NCI-H187 treated with DMSO at 0.1 percent for 48 hours (cell line): ENCODE measurements at places on chromosomes 12 and 14.

DNA sequence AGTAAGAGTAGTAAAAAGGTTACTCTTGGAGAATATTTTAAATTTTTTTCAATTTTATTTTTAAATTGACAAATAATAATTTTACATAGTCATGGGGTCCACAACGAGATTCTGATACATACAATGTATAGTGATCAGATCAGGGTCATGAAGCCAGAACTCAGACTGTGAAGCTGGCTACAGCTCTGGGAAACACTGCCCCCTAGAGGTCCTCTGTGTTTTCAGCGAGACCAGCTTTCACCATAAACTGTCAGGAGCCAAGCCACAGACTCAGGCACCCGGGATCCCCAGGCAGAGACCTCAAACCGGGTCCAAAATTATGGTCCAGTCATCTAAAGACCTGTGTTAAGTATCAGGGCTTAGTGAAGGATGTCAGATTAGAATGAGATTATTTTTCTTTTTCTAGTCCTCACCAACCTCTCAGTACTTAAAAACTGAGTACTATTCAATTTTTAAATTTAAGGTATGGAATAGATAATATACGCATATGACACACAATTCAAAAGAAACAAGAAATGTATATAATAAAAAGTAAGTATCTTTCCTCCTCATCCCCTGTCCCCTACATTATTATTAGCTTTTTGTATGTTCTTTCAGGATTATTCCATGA, 397.1 kb downstream of the MDGA2 start:
- peak; percentile 5 for DNase-seq

- no peak for DNase-seq
Measured at GRCh38 chr12:7892186-7892980, 19.7 kb upstream of the SLC2A14 start.

- no peak for DNase-seq
Measured at GRCh38 chr14:20180486-20180885, 10.2 kb upstream of the OR11G2 start.

DNA sequence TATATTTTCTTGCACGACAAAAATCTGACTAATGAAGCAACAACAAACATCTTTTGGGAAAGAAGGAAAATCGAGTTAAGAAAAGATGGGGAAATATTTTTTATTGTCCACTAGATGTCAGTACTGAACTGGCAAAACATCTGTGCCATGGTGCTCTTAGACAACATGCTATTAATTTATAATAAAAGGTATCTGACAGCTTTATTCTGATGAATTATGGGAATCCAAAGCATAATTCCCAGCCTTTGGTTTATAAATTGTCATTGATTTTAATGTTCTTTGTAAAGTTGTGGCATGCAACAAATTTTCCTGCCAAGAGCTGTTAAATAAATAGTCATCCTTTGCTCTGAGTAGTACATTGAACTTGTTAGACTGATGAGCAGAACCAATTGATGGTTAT, 231.2 kb downstream of the ETNK1 start:
- DNase-seq = peak; percentile 11

- DNase-seq = no peak
Measured at GRCh38 chr14:95392841-95393240, 73.1 kb upstream of the CLMN start.

DNA sequence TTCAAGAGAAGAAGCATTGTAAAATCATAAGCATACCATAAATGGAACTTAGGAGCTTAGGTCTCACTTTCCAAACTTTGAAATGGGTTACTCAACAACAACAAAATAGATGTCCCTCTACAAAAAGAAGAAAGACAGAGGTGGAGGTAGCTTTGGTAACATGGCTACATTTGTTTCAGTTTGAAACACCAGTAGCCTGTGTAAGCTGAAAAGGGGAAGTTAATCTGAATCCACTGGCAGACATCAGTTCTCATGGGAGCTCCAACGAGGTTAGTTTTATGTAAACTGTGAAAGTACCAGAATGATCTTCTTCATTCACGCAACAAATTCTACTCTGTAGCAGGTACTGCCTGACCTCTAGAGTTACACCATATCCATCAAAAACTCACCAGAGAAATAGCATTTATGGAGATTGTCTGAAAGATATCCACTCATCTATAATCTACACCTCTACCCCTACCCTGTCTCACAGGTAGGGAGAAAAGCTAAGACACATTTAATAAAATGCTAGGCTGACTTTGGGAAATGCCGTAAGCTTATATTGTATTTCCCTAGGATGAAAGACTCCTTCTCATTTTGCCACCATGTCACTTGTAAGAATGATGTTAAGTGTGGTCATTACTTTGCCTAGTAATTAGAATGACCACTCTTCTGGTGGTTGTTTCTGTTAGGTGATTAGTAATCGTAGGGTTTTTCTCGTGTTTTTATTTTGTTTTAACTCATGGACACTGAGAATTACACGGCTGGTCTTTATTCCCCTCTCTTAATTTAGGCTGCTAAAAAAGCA, 224.1 kb downstream of the ASCL1 start:
- no peak for DNase-seq

DNA sequence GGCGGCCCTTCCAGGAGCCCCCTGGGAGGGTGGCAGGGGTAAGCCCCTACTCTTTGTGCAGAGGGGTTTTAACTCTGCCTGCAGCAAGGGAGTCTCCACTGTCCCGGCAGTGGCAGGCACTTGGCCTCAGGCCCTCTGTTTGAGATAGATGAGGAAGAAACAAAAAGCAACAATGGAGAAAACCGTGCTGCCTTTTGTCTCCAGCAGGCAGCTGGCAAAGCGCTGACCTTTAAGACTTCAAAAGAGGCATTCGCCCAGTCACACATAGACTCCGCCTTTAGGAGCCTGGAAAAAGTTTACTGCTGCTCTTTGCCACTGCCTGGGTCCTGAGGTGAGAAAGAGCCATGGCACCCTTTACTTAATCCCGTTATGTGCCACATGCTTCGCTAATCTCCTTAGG, 158.2 kb upstream of the NTF3 start:
- DNase-seq = no peak

DNA sequence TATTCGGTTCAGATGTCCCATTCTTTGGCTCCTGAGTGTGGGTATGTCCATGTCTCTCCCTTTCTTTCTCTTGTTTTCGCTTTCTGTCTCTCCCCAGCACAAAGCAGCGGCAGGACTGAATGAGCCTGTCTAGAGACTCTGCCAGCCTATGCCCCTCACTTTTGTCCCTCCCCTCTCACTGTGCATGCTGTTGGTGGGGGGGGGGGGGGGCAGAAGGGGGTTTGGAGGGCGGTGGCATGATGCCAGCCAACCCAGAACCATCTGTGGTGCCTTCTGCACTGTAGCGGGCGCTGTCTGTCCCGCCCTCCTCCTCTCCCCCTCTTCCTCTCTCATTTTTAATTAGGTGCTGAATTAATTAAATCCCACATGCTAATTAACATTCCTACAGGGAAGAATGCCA, 17.7 kb downstream of the NGDN start:
- no peak for DNase-seq

DNA sequence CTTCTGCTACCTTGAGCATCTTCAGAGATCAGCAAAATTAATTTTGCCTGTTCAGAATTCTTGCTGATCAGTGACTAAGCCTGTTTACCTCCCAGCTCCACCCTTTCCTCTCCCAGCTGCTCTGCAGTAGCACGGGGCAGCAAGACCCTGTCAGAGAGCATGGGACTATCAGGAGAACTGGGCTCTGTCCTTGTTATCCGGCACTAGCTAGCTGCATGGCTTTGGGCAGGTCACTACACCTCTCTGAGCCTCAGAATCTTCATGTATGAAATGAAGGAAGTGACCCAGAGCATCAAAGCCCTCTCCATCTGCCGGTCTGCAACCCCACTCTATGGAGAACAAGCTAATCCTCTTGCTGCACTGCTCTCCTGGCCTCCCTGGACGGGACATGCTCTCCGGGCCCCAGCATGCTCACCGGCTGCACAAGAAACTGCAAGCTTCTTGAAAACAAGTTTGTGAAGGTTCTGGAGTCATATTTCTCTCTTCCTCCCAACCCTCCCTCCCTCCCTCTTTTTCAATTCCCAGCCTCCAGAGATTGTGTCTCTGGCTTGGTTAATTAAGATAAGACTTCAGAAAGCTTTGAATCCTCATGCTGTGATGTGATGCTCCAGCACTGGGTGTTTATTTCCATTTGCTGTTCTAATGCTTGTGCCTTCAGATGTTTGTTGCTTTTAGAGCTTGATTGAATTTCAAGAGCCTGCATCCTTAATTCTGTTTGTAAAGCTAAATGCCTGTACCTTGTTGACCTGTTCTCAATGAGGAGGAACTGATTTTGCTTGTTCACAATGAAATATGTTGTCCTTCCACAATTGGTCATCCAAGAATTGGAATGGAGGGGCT, 101.1 kb downstream of the CRACR2A start:
- no peak for DNase-seq

DNA sequence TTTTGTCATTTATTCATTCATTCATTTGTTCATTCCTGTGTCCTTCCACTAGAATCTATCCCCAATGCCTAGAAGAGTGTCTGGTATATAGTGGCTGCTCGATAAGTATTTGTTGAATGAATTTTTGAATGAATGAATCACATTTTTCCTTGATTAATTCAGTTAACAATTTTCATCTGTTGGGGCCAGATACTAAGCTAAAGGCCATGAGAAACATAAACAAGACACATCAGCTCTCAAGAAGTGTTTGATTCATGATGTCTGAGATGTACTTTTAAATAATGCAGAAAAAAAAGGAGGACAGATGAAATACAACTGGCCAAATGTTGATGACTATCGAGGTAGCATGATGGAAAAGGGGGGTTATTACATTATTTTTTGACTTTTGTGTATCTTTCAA, 48.1 kb upstream of the TMED10 start:
- no peak for DNase-seq

DNA sequence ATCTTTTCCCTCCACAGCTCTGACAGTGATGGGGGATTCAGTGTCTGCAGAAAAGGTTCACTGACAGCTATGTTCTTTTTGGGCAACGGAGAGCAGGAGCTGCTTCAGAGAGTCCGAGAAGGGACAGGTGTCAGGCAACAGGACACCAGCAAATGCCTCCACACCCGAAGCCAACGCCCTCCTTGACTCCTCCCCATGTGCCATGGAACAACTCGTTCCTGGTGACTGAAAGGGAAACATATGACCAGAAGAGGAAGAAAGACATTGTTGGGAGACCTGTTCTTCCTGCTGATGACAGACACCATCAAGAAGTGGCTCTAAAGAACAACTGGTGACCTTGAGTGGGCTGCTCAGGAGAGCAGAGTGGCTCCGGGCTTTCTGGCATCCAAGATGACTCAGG, 172.3 kb upstream of the NOS1 start:
- DNase-seq = no peak

GRCh38 chr12:93994721-93995120, 153.7 kb upstream of the PLXNC1 start:
- no peak for DNase-seq

DNA sequence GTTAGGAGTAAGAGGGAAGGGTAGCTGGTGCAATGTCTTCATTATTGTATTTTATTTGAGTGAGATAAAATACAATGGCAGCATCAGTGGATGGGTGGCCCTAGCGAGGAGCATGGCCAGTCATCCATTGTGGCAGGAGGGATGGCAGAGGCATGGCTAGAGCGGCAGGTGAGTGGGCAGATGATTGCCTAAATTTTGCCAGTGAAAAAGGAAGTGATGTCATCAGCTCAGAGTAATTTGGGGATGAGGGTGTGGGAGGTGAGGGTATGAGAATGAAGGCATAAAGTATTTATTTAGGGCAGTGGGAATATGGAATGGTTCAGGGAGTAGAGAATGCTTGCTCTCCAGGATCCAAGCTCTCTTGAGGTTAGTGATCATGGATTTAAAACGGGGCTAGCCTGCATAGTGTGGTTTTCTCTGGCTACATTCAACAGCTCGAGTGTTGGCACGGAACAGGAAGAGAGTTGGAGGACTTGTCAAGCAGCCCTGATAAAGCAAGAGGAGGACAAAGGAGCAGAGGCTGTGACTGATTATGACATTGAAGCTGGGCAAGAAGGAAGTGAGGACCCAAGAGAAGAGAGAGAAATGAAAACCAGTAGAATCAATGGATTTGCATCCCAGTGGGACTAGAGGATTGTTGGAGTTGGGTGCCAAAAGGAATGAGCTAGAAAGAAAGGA, 18.7 kb upstream of the SERPINA6 start:
- no peak for DNase-seq

DNA sequence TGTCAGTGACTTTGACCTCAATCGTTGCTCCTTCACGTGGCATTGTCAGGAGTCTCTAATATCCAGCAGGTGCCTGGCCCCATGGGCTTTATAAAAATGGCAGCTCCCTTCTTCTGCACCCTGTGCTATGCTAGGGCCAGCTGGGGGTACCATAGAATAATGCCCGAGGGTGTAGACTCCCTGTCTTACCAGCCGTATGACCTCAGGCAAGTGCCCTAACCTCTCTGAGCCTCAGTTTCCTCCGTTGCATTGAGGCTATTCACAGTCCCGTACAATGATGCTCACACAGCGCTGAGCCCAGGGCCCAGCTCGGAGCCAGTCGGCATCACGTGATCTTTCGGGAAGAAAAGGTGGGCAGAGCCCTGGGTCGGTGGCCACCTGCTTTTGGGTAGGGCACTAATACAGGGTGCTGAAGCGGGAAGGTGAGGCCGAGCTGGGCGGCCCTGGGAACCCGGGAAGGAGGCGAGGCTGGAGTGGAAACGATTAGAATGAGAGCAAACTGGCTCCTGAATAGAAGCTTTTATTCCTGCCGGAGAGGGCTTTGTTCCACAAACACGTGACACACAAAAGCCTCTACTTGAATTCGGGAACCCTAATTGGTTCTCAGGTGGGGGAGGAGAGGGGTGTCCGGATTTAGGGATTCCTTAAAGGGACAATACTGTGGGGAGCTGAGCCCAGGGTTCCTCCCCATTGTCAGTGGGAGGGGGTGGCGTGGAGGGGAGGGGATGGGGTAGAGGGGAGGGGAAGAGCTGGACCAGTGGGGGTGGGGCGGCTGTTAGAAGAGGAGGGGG, 19.9 kb upstream of the MSI1 start:
- DNase-seq = peak; percentile 25

- DNase-seq = no peak
Measured at GRCh38 chr12:131239384-131240094, 285.8 kb downstream of the ADGRD1 start.

- no peak for DNase-seq
Measured at GRCh38 chr12:40586823-40587222, 105.4 kb upstream of the CNTN1 start.

DNA sequence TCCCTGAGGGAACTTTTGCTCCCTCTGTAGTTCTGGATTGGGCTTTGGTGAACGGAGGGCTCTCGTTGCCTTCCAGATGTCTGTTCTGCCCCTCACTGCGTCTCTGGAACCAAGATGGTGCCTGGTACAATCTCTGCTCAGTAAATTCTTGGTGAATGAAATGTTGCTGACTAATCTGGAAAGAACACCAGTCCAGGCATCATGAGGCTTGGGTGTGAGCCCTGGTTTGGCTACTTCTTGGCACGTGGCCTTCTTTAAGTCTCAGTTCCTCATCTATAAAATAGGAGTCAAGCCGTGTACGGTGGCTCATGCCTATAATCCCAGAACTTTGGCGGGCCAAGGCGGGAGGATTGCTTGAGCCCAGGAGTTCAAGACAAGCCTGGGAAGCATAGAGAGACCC, 4.3 kb downstream of the HHIPL1 start:
- no peak for DNase-seq

GRCh38 chr14:66254038-66254437, 232.1 kb upstream of the CCDC196 start:
- DNase-seq = no peak
